ENCODE measurements at places on chromosomes 5 and 9.

DNA sequence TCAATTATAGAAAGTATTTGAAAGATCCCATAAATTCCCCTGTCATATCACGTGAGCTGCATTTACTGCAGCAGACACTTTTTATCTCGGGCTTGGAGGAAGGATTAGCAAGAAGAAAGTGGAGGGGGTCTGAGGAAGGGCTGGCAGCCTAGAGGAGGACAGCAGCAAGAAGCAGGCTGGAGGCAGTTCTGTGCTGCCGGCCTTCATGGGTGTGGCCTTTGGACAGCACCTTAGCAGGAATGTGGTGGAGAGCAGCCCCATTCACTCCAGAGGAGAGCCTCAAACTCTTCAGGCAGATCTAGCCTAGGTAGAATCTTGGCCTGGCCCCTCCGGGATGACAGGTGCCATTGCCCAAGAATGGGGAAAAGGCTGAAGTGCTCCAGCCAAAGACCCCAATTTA lies 89.8 kb upstream of the GABRP start:
- no peak for DNase-seq

- no peak for DNase-seq
These were observed 139.7 kb downstream of the SEC61B start for GRCh38 chr9:99361817-99362216.

GRCh38 chr5:119220576-119221197 lies 135.1 kb upstream of the TNFAIP8 start:
- no peak for DNase-seq

DNA sequence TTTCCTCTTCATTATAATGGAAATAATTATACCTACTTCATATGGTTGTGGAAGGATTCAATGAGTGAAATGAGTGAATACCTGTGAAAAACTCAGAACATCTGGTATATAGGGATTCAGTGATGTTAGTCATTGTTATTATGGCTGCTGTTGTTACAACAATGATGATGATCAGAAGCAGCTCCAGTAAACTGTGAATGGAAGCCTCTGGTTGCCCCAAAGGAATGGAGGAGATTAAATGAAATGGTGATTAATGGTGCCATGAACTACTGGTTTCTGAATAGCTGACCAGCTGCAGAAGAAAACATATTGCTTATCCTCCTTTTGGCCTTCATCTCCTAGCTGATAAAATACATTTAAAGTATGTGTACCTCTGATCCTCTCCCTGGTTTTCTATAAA lies 372.0 kb downstream of the ARHGEF28 start:
- DNase-seq = no peak

DNA sequence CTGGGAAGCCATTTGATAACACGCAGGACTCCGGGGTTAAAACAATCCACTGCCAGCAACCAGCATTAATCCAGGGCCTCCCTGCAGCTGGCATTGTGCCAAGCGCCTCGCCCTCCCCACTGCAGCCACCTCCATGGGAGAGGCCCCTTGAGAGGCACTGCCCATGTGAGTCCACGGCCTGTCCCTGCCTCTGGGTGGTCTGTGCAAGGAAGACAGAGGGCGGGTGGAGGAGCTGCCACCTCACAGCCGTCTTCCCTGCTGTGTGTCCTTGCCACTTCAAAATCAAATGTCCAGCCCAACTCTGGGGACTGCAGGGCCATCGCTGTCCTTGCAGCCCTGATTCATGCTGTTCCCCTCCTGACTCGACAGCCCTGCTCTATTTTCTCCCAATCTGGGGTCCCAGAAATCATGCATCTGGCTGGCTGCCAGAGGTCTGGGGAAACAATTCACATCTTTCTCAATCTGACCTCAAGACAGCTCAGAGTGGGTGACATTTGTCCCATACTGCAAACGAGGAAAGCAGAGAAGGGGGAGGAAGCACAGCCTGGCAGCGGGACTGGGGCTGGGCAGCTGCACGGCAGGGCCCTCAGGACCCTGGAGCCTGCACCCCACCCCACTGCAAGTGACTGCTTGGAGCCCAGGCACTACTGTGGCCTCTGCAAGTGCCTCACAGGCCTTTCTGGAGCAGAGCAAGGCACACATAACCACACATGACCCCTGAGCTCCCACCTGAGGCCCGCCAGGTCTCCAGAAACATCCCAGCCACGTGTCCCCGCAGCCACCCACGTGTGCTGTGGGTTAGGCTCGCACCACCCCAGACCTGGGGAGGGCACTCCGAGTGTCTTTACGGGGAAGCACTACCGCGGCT lies 15.7 kb downstream of the BRD3OS start:
- DNase-seq = no peak

- no peak for DNase-seq
These were observed 175.7 kb downstream of the SAXO1 start for GRCh38 chr9:18857334-18857733.

- no peak for DNase-seq
These were observed 286.5 kb downstream of the MAST4 start for GRCh38 chr5:66882606-66883227.

DNA sequence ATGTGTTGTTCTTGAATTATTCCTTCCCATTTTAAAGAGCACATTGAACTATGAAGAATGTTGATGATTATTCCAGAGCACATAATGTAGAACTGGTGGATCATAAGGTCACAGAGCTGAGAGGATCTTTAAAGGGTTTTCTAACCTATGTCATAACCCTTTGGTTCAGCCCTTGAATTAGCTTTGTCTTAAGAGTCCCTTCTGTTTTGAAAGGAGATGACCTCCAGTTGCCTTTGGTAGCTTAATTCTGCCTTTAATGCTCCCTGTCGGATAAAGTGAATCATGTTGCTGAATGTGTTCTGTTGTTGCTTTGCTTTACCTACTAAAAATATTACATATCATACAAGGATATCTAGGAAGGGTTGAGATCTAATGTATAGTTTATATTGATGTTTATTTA lies 99.1 kb upstream of the PRRC1 start:
- no peak for DNase-seq

GRCh38 chr5:65893749-65894430 lies 32.5 kb upstream of the ERBIN start:
- no peak for DNase-seq

- DNase-seq = no peak
These were observed 25.6 kb downstream of the NEK6 start for GRCh38 chr9:124283228-124283814.

DNA sequence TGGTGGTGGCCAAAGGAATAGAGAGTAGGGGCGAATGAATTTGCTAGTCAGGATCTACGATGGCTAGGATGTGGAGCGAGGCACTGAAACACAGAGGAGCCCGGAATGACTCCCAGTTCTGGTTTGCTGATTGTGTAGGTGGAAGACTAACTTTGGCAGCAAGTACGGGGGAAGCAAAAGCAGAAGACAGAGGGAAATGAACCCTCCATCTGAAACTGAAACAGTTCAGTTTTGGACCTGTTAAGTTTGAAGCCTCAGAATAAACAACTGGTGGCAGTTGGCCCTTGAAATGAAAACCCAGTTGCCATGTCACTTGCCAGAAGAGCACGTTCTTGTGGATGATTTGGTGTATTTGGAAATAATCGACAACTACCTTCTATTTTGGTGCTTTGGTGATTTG lies 15.4 kb upstream of the SMIM15 start:
- no peak for DNase-seq

- no peak for DNase-seq
These were observed 34.0 kb upstream of the PPP1R2B start for GRCh38 chr5:156815988-156816599.

DNA sequence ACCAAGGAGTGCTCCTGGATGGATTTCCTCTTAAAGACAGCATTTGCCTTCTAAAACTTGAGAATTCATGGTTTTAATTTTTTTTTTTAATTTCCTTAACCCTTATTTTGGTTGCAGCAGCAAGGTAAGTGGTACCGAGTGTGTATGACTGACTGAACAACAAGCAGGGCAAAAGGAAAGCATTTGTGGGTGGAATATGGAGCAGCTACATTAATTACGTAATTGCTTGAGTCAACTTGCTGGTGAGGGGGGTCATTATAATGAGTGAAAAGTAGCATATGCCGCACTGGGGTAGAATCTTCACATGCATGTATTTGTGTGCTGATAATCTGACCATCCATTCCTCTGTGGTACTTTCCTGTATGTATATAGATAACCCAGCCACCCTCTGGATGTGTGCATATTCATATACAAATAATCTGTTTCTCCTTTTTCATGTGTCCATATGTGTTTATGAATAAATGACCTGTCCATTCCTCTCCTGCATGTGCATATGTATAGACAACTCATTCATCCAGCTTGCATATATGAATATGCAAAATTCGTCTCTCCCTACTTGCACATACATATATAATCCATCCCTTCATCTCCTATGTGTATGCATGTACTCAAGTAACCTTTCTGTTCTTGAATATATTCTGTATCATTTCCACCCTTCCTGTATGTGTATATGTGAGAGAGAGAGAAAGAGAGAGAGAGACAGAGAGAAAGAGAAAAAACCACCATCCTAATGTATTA lies 147.5 kb upstream of the RUSC2 start:
- DNase-seq = no peak

GRCh38 chr9:27864644-27865438 lies 291.6 kb upstream of the C9orf72 start:
- DNase-seq = peak; percentile 28

DNA sequence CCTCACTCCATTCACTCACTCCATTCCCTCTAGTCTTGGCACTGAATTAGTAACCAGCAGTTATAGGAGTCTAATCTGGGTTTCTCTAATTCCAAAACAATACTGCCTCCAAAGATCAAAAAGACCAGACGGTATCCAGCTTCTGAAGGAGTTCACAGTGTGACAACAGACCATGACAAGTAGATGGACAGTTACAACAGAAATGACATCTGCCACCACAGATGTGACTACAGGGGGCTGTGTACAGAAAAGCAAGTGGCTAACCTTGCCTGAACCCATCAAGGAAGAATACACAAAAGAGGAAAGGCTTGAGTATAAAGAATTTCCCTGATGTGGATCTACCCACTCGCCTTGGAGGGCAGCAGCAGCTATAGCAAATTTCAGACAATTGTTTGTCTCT lies 112.4 kb downstream of the ACTL7B start:
- no peak for DNase-seq

- peak; percentile 35 for DNase-seq
These were observed 206.6 kb upstream of the HAPLN1 start for GRCh38 chr5:83927140-83927733.

- no peak for DNase-seq
These were observed 45.9 kb downstream of the OTULIN start for GRCh38 chr5:14710313-14710994.

DNA sequence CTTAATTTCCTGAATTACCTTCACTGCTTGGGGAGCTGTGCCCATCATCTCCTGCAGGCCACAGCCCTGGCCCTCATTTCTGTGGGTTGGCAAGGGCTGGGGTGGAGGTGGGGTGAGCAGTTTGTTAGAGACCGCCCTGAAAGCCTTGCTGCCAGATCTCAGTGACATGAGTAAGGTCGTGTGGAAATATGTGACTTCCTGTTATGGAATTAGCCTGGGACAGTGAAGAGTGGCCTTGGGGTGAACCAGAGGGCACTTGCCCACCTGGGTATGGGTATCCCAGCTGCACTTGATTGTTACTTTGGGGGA lies 2.5 kb upstream of the HNRNPAB start:
- DNase-seq = no peak

DNA sequence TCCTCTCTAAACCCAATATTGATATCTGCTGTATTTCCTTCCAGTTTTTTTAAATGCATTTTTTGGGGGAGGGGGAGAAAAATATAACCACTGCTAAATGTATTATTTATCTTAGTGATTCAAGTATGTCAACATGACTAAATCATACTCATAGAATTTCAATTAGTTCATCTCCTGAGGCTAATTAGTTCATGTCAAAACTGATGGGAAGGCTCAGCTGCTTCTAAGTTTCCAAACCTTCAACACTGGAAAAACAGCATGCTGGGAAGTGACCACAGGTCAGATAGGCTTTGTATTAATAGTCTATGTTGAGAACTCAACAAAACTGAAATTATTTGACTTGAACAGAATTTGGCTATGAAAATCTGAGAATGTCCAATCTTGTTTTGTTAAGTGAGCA lies 118.7 kb downstream of the TTLL11 start:
- no peak for DNase-seq

- DNase-seq = peak; percentile 90
These were observed 10.3 kb upstream of the GLE1 start for GRCh38 chr9:128494108-128494745.

GRCh38 chr5:151023047-151023615 lies 2.7 kb downstream of the GPX3 start:
- DNase-seq = no peak

- peak; percentile 31 for DNase-seq
These were observed 150.5 kb downstream of the YTHDC2 start for GRCh38 chr5:113663879-113664541.

DNA sequence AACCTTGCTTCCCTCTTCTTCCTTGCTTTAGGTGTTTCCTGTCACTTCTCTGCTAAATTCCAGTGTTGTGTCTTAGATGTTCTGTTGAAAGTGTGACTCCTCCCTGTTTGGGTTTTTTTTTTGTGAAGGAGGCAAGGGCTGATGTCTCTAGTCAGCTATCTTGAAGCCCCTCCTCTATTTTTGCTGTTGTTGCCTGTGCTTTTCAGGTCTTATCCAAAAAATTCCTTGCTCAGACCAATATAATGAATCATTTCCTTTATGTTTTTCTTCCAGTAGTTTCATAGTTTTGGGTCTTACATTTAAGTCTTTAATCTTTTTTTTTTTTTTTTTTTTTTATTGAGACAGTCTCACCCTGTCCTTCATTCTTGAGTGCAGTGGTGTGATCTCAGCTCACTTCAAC lies 22.3 kb downstream of the RIC1 start:
- no peak for DNase-seq

- DNase-seq = no peak
These were observed 5.7 kb downstream of the MAPKAP1 start for GRCh38 chr9:125701351-125701750.

DNA sequence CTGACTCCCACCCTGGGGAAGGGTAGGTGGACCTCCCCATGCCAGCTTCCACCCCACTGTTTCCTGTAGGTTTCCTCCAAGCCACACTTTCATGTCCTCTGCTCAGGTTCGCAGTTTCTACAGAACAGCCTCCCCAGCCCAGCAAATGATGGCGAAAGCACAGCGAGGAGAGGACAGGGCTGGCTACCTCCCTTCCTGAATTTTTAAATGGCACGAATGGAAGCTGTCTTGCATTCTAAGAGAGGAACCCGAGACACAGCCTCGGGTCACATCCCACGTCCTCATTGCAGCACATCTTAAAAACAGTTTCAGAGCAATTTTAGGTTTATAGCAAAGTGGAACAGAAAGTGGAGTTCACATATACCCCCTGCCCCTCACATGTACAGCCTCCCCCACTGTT lies 330.3 kb downstream of the NTRK2 start:
- no peak for DNase-seq

- DNase-seq = no peak
These were observed 6.2 kb downstream of the PARP8 start for GRCh38 chr5:50672663-50673062.

- DNase-seq = no peak
These were observed 78.3 kb downstream of the PARP8 start for GRCh38 chr5:50744776-50745175.

Data from NCI-H1417 (cell line).